Sigmoid colon (tissue), 7 donors: ENCODE measurements at places on chromosomes 2 and 18. TPM values are rescaled to one million over a fixed set of nuclear protein-coding genes. Genes with fewer than 3 reads are reported as not detected.

DNA sequence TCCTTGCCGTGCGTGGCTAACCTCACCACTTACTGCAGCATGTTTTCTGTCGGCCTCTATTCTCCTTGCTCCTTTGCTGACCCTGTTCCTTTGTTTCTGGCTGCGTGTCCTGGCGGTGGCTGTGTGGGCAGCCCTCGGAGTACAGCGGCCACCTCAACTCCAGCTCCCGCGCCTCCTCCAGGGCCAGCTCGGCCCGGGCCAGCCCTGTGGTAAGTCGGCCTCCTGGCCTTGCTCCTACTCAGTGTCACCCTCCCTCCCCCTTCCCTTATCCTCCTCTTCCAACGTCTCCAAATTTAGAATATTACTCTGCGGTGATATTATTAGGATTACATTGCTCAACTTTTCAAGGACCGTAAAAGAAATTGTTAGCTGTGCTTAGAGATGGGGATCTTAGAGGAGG, 59.5 kb upstream of the RBM44 start:
- peak overlapping the region; percentile 81 for H3K27ac ChIP-seq
- no peaks in the 10 kb centered on the region for H3K36me3 ChIP-seq
- H3K4me3 ChIP-seq, result peak overlapping the region; percentile 8
- no peaks in the 10 kb centered on the region for H3K4me1 ChIP-seq
- H3K27me3 ChIP-seq, result no peaks in the 10 kb centered on the region

The CNTNAP5 gene
- 1.5 TPM for total RNA-seq

GRCh38 chr2:65395621-65396347, 36.6 kb downstream of the SPRED2 start:
- H3K4me1 ChIP-seq, result peaks cover 16% of the 10 kb centered on the region
- H3K27me3 ChIP-seq, result no peaks in the 10 kb centered on the region
- H3K36me3 ChIP-seq, result no peaks in the 10 kb centered on the region
- H3K4me3 ChIP-seq, result no peak overlapping the region
- no peak for DNase-seq

The FOXD4L1 gene
- total RNA-seq, result not detected

The CAPN13 gene
- total RNA-seq, result not detected

The MDH1B gene
- total RNA-seq, result 2.2 TPM

The FKBP1B gene
- 3.5 TPM for total RNA-seq

DNA sequence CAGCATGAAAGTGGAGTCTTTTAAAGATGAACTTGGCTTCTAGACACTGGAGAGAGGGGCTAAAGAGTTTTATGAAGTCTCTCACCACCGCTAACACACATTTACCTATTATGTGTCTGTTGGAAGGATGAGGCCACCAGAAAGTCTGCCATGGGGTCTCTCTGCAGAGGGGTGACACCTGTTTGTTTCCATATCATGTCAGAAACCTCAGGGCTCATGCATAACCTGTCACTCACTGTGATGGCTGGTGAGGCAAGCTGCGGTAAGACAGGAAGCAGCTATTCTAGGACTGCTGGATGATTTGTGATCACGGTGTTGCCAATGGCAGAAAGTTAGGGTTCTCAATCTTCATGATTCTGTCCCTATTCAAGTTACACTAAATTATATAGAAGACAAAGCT, 60.8 kb upstream of the DNMT3A start:
- H3K27ac ChIP-seq, result no peak overlapping the region
- H3K4me1 ChIP-seq, result no peaks in the 10 kb centered on the region
- no peak overlapping the region for H3K4me3 ChIP-seq
- no peaks in the 10 kb centered on the region for H3K27me3 ChIP-seq
- no peaks in the 10 kb centered on the region for H3K36me3 ChIP-seq
- DNase-seq, result no peak

The CRYGC gene
- total RNA-seq, result not detected

The PLGLB2 gene
- total RNA-seq, result not detected

The CNOT11 gene
- 21.4 TPM for total RNA-seq

DNA sequence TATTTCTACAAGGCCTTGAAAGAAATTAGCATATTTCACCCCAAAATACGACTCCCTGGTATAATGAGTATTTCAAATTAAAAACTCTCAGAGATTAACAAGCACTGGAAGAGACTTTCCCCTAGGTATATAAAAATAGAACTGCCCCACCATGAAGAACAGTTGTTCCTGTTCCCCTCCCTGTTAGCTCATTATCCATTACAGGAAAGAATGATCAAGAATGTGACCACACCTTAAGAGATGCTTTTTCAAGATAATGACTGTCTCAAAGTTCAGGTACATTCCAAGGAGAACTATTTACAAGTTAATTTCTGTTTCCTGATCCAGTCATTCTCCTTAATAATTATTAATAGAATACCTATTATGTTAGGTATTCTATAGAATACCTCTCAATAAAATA, 1220.6 kb upstream of the CDH2 start:
- H3K4me3 ChIP-seq, result no peak overlapping the region
- no peak overlapping the region for H3K27ac ChIP-seq
- H3K36me3 ChIP-seq, result no peaks in the 10 kb centered on the region
- no peaks in the 10 kb centered on the region for H3K27me3 ChIP-seq
- no peaks in the 10 kb centered on the region for H3K4me1 ChIP-seq
- no peak for DNase-seq

The IL1A gene
- not detected for total RNA-seq

The TGOLN2 gene
- total RNA-seq, result 78.9 TPM

GRCh38 chr18:13548966-13549879, 177.1 kb downstream of the FAM210A start:
- H3K4me3 ChIP-seq, result peak overlapping the region; percentile 2
- peak overlapping the region; percentile 82 for H3K27ac ChIP-seq
- no peaks in the 10 kb centered on the region for H3K4me1 ChIP-seq
- H3K27me3 ChIP-seq, result no peaks in the 10 kb centered on the region
- no peaks in the 10 kb centered on the region for H3K36me3 ChIP-seq
- DNase-seq, result no peak

DNA sequence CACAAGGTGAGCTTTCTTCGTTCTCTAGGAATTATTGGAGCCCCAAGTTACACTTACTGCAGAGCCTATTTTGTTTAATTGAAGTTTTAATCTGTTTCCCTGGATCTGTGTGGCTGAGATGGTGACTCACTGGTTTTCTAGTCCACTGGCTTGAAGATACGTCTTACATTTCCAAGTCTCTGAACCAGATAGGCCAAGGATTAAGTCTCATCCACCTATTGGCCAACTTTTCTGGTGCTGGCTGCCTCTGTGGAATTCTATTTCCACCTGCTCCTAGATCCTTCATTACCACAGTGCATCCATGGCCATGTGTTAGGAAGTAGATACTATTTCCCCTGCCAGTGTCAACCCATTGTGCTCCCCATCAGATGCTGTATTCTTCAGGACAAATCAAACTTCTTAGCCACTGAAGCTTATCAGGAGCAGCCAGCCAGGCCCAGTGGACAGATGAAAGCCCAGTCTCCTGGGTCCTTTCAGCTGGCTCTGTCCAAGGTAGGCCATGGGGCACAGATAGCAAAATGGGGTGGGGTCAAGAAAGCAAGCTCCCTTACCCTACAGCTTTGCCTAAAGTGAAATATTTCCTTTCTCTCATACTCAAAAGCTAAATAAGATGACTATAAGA, 198.8 kb upstream of the TCF4 start:
- H3K36me3 ChIP-seq, result no peaks in the 10 kb centered on the region
- no peaks in the 10 kb centered on the region for H3K4me1 ChIP-seq
- H3K4me3 ChIP-seq, result no peak overlapping the region
- H3K27ac ChIP-seq, result no peak overlapping the region
- H3K27me3 ChIP-seq, result no peaks in the 10 kb centered on the region

GRCh38 chr2:134252092-134252750, 1.7 kb upstream of the MGAT5 start:
- no peak for DNase-seq
- no peaks in the 10 kb centered on the region for H3K36me3 ChIP-seq
- no peak overlapping the region for H3K4me3 ChIP-seq
- H3K4me1 ChIP-seq, result no peaks in the 10 kb centered on the region

DNA sequence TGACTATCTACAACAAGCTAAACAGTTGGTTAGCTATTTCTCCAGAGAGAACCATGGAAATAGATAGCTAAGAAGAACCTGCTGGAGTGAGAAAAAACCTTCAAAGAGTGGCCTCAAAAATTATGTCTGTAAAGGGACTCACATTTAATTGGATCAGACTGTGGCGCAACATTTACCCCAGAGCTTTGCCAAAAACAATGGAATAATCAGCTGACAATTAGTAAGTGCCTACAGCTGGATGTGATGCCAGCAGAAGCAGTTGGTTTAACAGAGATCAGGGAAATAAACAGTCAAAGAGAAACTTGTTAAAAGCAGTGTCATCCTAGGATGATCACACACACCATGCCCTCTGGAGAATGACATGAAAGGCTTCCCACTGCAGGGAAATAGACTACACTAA, 310.7 kb downstream of the CLIP4 start:
- no peaks in the 10 kb centered on the region for H3K36me3 ChIP-seq
- H3K4me1 ChIP-seq, result no peaks in the 10 kb centered on the region
- H3K27me3 ChIP-seq, result no peaks in the 10 kb centered on the region
- DNase-seq, result no peak

GRCh38 chr2:181146171-181146570, 165.8 kb downstream of the UBE2E3 start:
- H3K36me3 ChIP-seq, result no peaks in the 10 kb centered on the region
- no peak overlapping the region for H3K4me3 ChIP-seq
- H3K4me1 ChIP-seq, result no peaks in the 10 kb centered on the region
- H3K27ac ChIP-seq, result no peak overlapping the region
- no peak for DNase-seq

The DCTN1 gene
- total RNA-seq, result 110 TPM

DNA sequence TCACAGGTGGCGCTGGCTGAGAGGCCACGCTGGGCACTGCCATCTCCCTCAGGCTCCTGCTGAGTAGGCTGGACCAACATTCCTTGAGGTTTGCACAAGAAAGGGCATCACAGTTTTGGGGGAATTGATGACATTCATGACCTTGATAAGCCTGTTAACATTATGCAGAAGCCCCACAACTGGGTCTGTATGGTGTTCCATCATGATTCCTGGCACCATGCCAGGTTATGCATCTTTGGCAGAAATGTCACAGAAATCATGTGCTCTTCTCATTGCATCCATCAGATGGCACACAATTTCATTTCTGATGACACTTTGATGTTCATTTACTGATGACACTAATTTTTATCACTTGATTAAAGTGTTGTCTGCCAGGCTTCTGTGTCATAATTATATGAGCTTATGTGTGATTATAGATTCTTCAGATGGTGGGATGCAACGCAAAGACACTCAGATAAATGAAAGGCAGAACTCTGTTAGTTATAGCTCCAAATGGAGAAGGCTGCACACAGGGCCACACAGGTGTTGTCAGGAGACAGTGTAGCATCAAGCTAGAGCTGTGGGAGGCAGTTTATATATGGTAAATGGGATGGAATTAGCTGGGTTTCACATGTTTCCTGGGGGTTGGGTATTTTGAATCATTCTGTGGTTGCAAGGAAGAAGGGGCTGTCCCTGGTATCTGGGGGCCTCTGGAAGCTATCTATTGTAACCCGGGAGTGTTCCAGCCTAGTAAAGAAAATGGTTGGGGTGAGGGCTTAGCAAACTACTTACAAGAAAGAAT, 191.3 kb downstream of the SLC39A10 start:
- no peaks in the 10 kb centered on the region for H3K36me3 ChIP-seq
- H3K27me3 ChIP-seq, result no peaks in the 10 kb centered on the region
- no peak for DNase-seq
- H3K4me1 ChIP-seq, result no peaks in the 10 kb centered on the region
- H3K4me3 ChIP-seq, result no peak overlapping the region

GRCh38 chr2:161033059-161033660, 127.1 kb upstream of the TANK start:
- H3K27ac ChIP-seq, result no peak overlapping the region
- H3K4me3 ChIP-seq, result no peak overlapping the region
- DNase-seq, result no peak

The OR6B2 gene
- total RNA-seq, result not detected

GRCh38 chr2:224111576-224111975, 72.5 kb upstream of the SERPINE2 start:
- DNase-seq, result no peak
- H3K36me3 ChIP-seq, result no peaks in the 10 kb centered on the region
- no peaks in the 10 kb centered on the region for H3K27me3 ChIP-seq
- no peak overlapping the region for H3K27ac ChIP-seq
- no peak overlapping the region for H3K4me3 ChIP-seq

DNA sequence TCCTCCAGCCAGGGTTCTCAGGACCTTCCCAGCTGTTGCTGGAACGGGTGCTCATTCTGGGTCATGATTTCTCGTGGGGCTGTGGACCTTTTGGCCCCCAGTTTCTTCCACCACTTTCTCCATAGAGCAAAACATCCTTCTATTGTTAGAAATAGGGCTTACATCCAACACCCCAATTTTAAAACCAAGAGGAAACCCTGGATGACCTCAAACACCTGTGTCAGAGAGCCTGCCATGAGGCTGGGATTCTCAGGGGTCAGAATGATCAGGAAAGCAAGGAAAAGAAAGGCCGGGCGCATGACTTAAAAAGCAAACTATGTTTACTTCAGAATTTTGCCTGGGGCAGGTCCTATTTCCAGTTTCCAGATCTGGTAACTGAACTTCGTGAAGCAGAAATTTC, 307.9 kb upstream of the MEIS1 start:
- no peaks in the 10 kb centered on the region for H3K36me3 ChIP-seq
- H3K4me3 ChIP-seq, result no peak overlapping the region
- H3K4me1 ChIP-seq, result no peaks in the 10 kb centered on the region
- no peaks in the 10 kb centered on the region for H3K27me3 ChIP-seq

The EGR4 gene
- total RNA-seq, result 0.14 TPM

The FAM161A gene
- total RNA-seq, result 3.2 TPM

DNA sequence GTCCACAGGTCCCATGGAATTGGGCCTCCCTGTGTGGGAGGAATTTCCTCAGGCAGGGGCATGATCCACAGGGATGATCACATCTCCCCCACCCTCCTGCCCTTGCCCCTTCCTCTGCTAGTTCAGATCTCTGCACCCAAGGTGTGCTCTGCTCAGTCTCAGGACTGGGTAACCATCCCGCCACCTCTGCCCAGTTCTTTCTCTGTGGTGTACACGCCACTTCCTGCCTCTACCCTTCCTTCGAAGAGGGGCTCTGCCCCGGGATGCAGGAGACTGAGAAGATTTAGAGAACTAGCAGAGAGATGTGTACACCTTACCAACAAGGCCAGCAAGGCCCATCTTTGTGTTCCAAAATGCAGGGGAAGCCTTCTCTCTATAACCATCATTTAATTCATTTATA, 160.4 kb downstream of the CELF4 start:
- H3K27ac ChIP-seq, result no peak overlapping the region
- no peak for DNase-seq
- H3K36me3 ChIP-seq, result no peaks in the 10 kb centered on the region
- H3K27me3 ChIP-seq, result no peaks in the 10 kb centered on the region

GRCh38 chr18:49690312-49690711, 123.0 kb downstream of the ACAA2 start:
- H3K27ac ChIP-seq, result no peak overlapping the region
- H3K36me3 ChIP-seq, result no peaks in the 10 kb centered on the region
- H3K27me3 ChIP-seq, result no peaks in the 10 kb centered on the region
- no peaks in the 10 kb centered on the region for H3K4me1 ChIP-seq
- no peak for DNase-seq
- no peak overlapping the region for H3K4me3 ChIP-seq

DNA sequence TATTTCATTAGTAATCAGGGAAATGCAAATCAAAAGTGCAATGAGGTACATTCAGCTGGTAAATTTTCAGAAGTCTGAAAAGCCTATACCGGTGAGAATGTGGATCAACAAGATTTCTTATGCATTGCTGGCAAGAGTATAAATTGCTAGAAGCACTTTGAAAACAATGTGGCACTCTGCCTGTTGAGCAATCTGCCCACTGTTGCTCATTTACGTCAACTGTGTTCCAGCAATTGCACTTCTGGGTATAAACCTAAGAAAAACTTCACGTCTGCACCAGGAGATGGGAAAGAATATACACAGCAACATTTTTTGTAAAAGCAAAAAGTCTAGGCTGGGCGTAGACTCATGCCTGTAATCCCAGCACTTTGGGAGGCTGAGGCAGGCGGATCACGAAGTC, 40.8 kb downstream of the MTERF4 start:
- no peak overlapping the region for H3K4me3 ChIP-seq
- no peak overlapping the region for H3K27ac ChIP-seq
- no peaks in the 10 kb centered on the region for H3K36me3 ChIP-seq
- peak; percentile 36 for DNase-seq
